ENCODE measurements at places on chromosomes 4 and X. TPM values are rescaled to one million over a fixed set of nuclear protein-coding genes. Genes with fewer than 3 reads are reported as not detected.

IL13RA2 gene
- 143 TPM for total RNA-seq

RASSF6 gene
- 0.02 TPM for total RNA-seq

DCUN1D4 gene
- 26.0 TPM for total RNA-seq

GRIA2 gene
- total RNA-seq: not detected

MMAA gene
- 0.99 TPM for total RNA-seq

NAP1L3 gene
- 0.69 TPM for total RNA-seq

FLNA gene
- 2,383 TPM for total RNA-seq

PRR32 gene
- not detected for total RNA-seq

SPANXC gene
- total RNA-seq: 5.8 TPM

IL15 gene
- total RNA-seq: 8.1 TPM

NPNT gene
- total RNA-seq: 0.07 TPM

STATH gene
- total RNA-seq: not detected

GRCh38 chr4:146269228-146269653 lies 54.9 kb downstream of the REELD1 start:
- no peak for DNase-seq

- DNase-seq: no peak
Observed at GRCh38 chr4:138912704-138913340, 102.8 kb upstream of the NOCT start.

GRCh38 chrX:54208531-54208930 lies 25.5 kb upstream of the FAM120C start:
- DNase-seq: no peak

GRCh38 chrX:47185241-47185640 lies 8.4 kb upstream of the UBA1 start:
- no peak for DNase-seq

DNA sequence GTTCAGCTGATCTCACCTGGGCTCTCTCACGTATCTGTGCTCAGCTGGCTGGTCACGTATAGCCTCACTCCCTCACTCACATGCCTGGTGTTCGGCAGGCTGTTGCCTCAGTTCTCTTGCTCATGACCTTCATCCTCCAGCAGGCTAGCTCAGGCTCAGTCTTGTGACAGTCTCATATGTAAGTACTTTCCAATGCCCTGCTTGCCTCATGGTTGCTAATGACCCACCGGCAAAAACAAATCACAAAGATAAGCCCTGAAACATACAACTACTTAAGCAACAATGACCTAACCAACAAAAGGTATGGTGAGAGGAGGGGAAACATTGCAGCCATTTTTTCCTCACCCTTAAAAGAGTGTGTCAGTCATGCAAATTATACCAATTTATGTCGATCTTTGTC lies 25.0 kb downstream of the MEPE start:
- DNase-seq: no peak

DNA sequence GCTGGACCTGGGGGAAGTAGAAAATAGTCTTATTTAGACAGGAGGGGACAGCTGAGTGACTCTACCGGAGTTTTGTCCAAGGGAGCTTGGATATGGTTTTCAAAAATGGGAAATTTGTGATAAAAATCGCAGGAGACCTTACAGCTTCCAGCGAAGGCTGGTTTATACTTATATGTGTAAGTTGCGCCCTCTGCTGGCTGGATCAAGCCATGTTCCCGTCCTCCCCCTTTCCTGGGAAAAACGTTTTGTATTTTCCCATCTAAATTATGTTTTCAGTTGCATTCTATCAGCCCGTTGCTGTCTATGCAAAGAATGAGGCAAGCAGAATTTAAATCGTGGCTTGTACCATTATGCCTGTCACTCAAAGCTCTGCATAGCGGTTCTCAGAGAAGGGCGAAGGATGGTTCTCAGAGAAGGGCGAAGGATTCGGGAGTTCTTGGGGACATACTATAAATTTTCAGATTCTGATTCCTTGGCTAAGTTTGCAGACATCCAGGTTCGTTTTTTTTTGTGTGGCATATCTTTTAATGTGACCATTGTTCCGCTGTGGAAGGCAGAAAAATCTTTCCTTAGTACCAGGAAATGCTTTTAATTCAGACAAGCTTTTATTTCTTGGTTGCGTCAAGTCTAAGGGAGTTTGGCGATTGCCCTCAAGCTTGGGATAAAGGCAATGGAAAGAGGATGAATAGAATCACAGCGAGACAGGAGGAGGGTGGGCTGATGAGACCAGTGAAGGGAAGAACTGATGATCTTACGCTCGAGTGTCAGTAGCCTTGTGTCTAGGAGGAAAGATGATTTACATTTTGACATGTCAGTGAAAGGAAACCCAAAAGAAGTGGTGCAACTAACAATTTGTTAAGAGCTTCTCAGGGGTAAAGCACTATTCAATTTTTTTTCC lies 128.5 kb upstream of the ARX start:
- peak; percentile 41 for DNase-seq

- no peak for DNase-seq
Observed at GRCh38 chr4:182063651-182064050, 179.6 kb upstream of the TENM3 start.

DNA sequence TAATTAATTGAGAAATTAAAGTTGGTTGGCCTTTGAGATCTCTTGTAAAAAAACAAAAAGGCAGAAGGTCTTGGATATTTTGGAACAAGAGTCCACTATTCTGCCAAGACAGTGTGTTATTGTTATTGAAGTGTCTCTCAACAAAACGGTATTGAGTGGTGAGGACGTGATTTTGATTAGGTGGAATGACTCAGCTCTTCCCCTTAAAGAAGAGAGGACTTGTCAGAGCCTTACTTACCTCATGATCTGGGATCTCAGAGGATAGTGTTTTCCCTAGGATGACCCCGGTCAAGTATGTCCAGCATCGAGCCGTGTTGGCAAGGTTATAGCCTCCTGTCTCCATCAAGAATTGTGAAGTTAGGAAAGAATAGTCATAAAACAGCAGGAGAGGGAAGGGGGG lies 110.9 kb downstream of the HDAC8 start:
- DNase-seq: no peak

DNA sequence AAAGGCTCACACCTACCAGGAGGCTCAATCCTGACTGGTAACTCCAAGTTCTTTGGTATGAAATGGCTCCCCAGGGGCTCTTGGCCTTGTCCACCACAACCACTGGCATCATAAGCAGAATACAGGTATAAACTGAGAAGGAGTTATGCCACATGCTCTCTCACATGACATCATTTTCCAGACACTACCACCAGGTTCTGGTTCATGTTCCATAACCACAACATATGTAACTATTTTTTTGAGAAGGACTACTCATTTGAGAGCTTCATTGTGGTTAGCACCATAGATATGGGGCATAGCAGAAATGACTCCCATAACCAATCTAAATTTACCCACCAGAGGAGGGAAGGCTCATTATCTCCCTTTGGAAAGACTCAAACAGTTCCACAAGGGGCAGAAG lies 19.6 kb downstream of the PRDM5 start:
- no peak for DNase-seq

DNA sequence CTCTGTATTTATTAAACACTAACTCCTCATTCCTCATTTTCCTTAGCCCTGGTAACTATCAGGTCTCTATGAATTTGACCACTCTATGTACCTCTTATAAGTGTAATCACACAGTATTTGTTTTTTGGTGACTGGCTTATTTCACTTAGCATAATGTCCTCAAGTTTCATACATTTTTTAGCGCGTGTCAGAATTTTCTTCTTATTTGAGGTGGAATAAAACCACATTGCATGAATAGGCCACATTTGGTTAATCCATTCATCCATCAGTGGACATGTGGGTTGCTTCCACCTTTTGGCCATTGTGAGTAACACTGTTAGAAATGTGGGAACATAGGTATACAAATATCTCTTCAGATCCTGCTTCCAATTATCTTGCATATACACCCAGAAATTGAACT lies 341.2 kb upstream of the BOD1L1 start:
- DNase-seq: peak; percentile 90

GRCh38 chrX:580030-580429 lies 50.6 kb upstream of the SHOX start:
- no peak for DNase-seq

DNA sequence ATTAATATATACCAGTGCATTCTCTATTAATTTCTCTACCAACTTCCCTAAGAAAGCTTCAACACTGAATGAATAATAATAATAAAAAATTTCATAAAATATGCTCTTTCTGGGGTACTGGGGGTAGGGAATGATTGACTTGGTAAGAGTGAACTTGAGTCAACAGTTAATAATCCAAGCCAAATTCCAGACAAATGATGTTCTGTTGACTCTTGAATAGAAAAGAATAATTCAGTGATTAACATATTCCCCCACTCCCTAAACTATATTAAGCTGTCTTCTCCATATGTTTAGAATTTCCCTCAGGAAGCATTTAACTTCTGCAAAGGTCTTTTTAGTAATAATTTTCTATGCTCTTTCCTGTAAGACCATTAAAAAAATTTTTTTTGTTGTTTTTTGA lies 12.3 kb downstream of the PGRMC2 start:
- peak; percentile 42 for DNase-seq

GRCh38 chrX:14832151-14832550 lies 40.7 kb downstream of the FANCB start:
- peak; percentile 35 for DNase-seq

DNA sequence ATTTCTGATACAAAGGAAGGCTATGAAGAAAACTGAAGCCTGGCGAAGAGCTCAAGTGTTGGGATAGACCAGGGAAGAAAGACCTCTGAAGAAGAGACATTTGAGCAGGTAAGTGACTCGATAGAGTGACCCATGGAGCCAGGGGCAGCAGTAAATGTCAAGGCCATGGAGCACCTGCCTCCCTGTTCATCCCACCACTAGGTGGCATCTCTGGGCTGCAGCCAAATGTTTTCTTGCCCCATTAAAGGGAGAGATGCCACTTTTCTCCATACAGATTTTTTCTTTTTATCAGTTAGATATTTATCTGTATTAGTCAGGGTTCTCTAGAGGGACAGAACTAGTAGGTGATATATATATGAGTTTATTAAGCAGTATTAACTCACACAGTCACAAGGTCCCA lies 4.9 kb upstream of the ZNF81 start:
- peak; percentile 61 for DNase-seq

DNA sequence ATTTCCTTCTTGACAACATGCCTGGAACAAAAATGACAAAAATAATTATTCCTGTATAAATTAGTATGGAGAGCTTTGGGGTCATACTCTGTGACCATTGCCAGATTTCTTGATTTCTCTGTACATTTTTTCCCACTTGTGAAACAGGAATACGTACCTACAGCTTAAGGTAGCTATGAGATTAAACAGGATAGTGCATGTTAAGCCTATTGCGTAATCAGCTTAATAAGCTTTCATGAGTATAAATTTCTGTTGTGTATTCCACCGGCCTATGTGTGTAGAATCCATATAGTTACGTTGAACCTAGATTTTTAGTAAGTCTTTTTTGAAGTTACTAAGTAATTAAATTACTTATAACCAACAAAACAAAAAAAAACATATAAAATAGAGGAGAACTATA lies 334.9 kb downstream of the DCTD start:
- no peak for DNase-seq

DNA sequence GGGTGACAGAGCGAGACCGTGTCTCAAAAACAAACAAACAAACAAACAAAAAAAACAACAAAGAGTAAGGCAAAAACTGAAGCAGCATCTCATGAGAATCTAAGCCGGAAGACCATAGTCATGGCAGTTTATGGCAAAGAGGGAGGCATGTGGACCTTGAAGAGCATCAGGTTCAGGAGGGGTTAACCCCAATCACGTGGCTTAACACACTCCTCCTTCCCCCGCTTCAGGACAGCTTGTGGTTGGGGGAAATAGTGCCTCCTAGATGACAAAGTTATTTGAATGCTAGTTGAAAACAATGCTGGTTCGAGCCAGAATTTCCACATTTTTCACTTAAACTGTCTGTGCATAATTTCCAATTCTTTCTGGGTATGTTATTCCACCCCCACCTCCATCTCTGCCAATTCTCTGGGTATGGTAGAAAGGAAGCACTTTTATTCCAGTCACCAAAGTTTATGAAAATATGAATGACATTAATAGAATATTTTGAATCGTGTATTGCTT lies 11.7 kb upstream of the MAP7D3 start:
- no peak for DNase-seq

DNA sequence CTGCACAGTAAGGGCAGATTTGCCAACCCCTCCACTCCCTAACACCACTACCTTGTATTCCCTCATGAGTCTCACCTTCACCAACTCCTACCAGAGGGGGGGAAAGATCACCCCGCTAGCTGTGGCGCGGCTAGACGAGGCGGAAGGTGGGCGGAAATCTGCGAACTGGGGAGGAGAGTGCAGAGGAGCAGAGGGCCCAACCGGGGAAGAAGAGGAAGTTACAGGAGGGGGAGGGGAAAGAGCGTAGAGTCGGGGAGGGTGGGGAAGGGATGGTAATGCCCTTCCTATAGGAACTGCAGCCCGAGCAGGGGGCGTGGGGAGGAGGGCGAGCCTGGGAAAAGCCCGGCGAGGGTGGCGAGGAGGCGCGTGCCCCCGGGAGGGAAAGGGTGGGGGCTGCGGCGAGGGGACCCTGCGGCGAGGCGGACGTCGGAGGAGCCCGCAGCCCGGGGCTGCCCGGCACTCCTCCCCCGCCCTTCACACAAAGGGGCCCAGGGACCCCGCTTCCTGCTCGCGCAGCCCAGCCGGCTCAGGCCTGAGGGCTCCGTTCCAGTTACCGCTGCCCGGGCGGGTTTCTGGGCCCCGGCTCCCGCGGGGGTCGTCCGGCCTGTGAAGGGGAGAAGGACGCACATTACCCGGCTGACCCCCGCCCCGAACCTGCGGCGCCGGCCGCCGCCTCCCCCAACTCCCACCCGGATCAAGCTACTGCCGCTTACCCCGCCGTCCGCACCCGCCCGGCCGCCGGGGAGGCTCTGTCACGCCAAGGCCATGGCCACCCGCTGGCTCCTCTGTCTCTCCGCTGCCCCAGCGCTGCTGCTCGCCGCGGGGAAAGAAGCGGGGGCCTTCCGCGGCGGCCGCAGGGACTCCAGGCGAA lies 1.8 kb downstream of the RAP2C start:
- peak; percentile 89 for DNase-seq

DNA sequence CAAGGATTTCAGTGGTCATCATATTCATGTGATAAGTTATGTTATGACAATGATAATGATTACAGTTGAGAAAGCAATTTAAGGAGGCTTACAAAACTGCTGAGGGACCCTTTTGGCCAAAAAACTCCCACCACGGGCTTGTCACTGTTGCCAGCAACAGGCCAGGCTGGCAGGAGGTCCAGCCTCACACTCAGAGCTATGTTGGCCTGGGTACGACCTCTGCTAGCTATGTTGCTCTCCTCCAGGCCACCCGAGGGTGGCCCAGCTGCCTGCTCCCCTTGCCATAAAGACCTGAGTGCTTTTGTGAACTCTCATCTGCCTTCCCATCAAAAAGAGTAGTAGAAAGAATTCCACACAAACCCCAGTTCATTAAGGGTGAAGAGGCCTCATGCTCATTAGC lies 52.0 kb downstream of the MID1 start:
- DNase-seq: no peak

GRCh38 chr4:5918331-5918985 lies 25.6 kb upstream of the CRMP1 start:
- no peak for DNase-seq

DNA sequence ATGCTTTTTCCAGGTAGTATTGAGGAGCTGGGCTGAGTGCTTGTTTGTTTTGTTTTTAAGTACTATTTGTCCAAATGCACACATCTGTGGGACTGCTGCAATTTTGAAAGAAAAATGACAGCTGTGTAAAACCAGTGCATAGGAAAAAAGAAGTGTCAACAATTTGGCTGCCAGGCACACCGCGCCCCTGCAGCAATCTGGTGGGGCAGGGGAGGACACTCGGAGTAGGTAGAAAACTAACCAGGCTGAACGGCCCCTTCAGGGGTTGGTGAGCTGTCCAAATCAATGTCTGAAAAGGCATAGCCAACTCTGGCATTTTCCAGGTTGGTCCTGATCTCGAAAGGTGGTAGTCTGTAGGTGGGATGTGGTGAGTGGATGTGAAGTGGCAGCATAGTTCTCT lies 1.1 kb downstream of the LDOC1 start:
- no peak for DNase-seq

GRCh38 chr4:42928582-42928981 lies 36.1 kb downstream of the GRXCR1 start:
- no peak for DNase-seq
